ENCODE measurements at places on chromosomes 1 and 21. TPM values are rescaled to one million over a fixed set of nuclear protein-coding genes. Genes with fewer than 3 reads are reported as not detected.

OTUD3 gene
- total RNA-seq = 2.7 TPM

GABRD gene
- 0.19 TPM for total RNA-seq

TTLL7 gene
- 2.6 TPM for total RNA-seq

SYT11 gene
- 1.3 TPM for total RNA-seq

ANKRD35 gene
- total RNA-seq = not detected

DAB1 gene
- total RNA-seq = not detected

CYP4B1 gene
- total RNA-seq = not detected

ABCG1 gene
- 2.3 TPM for total RNA-seq

GPR89B gene
- total RNA-seq = 4.6 TPM

PGLYRP3 gene
- total RNA-seq = not detected

IQGAP3 gene
- 20.8 TPM for total RNA-seq

UMODL1 gene
- not detected for total RNA-seq

SPRR3 gene
- total RNA-seq = not detected

SETD4 gene
- total RNA-seq = 12.4 TPM

CELSR2 gene
- 5.7 TPM for total RNA-seq

SEC16B gene
- total RNA-seq = 0.79 TPM

KRTAP19-3 gene
- not detected for total RNA-seq

PLA2G5 gene
- total RNA-seq = not detected

S100A12 gene
- total RNA-seq = not detected

FAM177B gene
- total RNA-seq = not detected

GPR61 gene
- total RNA-seq = not detected

ELF3 gene
- total RNA-seq = 206 TPM

C1orf35 gene
- 41.6 TPM for total RNA-seq

FCRL4 gene
- not detected for total RNA-seq

RGS16 gene
- 0.25 TPM for total RNA-seq

CAMK1G gene
- total RNA-seq = 0.58 TPM

AKNAD1 gene
- 1.2 TPM for total RNA-seq

SH2D1B gene
- total RNA-seq = 0.18 TPM

CD53 gene
- not detected for total RNA-seq

CXADR gene
- 12.1 TPM for total RNA-seq

PCP4L1 gene
- total RNA-seq = not detected

DESI2 gene
- 31.9 TPM for total RNA-seq

MAN1C1 gene
- 0.37 TPM for total RNA-seq

NTRK1 gene
- not detected for total RNA-seq

TAGLN2 gene
- 1,041 TPM for total RNA-seq

IRF6 gene
- total RNA-seq = 0.05 TPM

CD1E gene
- not detected for total RNA-seq

S100A16 gene
- 478 TPM for total RNA-seq

HTR6 gene
- total RNA-seq = 0.18 TPM

ESPN gene
- total RNA-seq = 0.32 TPM

UBAP2L gene
- total RNA-seq = 110 TPM

Measured in A549 treated with ZK216348 at 1 μM for 4 hours (cell line).